ENCODE measurements at places on chromosomes 1 and 21. TPM values are rescaled to one million over a fixed set of nuclear protein-coding genes. Genes with fewer than 3 reads are reported as not detected.

The CHI3L1 gene
- total RNA-seq: 37.0 TPM

- no peak for DNase-seq
These were observed 350.6 kb upstream of the RUNX1 start for GRCh38 chr21:35399706-35400105.

The SEMA4A gene
- 8.4 TPM for total RNA-seq

- no peak for DNase-seq
These were observed 112.3 kb upstream of the GADD45A start for GRCh38 chr1:67572594-67573221.

The RXRG gene
- total RNA-seq: 11.9 TPM

- DNase-seq: no peak
These were observed 313.5 kb upstream of the SGIP1 start for GRCh38 chr1:66220477-66220876.

The RBP7 gene
- total RNA-seq: 15.2 TPM
